ENCODE measurements at places on chromosomes 2 and 18.

DNA sequence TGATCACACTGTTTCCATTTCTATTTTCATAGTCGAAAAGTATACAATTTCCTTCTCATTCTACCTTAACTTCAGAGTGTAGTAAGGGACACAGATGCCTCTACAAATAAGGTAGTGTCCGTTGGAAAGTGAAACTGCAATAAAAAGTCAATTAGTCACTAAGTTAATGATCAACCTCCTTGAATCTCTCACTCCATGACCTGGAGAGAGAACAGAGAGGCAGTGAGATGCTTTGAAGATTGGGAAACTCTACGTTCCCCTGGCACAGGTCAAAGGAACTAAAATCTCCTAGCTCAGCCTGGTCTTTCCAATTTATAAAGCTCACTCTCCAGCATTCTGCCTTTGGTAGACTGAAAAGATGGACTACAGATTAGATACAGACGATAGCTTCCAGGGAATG, 153.8 kb upstream of the ACAA2 start:
- no peak for DNase-seq

DNA sequence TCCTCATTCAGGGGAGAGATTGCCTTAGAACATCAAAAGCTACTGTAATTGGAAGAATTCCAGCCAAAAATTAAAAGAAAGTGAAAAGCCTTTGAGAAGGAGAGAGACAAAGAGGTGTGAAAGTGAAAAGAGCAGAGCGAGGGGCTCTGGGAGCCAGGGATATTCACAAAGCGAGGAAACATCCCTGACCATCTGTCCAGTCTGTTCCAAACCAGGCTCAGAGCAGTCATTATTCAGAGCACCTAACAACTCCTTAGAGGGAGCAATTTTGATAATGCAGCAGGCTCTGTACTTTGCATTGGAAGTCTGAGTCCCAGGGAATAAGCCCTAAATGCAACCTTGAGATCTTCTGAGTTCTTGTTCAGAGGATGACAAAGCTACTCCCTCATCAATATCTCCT, 119.1 kb upstream of the LYPD1 start:
- no peak for DNase-seq

DNA sequence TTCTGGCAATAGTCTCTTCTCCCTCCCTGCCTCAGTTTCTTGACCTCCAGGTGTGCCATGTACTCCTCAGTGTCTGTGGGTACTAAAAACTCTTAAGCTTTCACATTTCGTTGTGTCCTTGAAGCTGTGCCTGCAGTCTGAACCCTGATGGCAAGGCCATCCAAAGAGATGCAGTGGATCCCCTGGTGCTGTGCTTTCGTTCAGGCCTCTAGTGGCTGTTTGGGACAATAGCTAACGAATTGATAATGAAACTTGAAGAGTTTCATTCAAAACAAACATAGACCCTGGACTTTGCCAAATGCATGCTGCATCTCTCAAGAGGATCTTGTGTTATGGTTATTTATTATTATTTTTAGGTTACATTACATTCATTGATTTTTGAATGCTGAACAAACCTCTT, 523.1 kb upstream of the FSIP2 start:
- DNase-seq = no peak

- DNase-seq = no peak
Observed at GRCh38 chr2:137523931-137524330, 440.3 kb upstream of the HNMT start.

DNA sequence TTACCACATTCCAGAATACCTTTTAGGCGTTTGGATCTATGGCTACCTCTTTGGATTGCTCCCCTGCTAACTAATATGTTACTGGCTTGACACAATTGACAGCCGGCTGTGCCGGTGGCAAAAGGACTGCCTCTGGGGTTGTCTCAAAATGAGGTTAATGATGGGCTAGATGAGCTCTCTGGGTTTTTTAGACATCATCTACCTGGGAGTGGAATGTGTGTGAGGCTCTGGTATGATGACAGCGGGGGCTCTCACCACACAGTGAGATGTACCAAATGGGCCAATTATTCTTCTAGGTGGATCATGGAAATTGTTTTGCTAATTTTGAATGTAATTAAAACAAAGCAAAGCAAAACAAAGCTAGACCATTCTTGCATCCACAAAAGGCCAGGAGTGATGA, 391.1 kb upstream of the SPRED2 start:
- no peak for DNase-seq

DNA sequence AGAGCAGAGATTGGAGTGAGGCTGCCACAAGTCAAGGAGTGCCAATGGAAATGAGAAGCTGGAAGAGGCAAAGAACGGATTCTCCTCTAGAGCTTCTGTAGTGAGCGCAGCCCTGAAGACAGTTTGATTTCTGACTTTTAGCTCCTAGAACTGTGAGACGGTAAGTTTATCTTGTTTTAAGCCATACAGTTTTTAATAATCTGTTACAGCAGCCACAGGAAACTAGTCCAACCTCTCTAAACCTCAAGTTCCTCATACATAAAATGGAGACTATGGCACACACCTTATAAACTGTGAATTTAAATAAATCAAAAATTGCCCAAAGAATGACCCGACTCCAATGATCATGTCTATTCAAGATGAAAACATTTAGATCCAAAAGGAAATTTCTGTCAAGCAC, 596.5 kb downstream of the BCL11A start:
- no peak for DNase-seq

GRCh38 chr18:63258749-63259566, 60.6 kb downstream of the BCL2 start:
- DNase-seq = no peak

- no peak for DNase-seq
Observed at GRCh38 chr2:50748671-50749070, 283.3 kb downstream of the NRXN1 start.

DNA sequence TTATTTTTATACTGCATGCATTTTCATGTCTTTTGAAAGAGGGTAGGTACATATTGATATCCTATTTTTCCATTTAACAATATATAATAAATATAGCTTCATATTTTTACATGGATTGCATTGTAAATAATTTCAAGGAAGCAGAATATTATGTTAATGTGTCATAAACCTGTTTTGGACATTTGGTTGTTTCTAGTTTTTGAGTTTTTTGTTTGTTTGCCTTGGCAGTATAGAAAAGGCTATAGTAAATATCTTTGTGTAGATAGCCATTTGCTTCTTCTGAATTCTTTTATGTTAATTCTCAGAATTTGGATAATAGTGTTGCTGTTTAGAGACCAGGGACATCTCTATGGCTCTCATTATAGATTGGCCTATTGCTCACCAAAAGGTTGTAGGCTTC, 645.2 kb downstream of the SLC4A3 start:
- no peak for DNase-seq

DNA sequence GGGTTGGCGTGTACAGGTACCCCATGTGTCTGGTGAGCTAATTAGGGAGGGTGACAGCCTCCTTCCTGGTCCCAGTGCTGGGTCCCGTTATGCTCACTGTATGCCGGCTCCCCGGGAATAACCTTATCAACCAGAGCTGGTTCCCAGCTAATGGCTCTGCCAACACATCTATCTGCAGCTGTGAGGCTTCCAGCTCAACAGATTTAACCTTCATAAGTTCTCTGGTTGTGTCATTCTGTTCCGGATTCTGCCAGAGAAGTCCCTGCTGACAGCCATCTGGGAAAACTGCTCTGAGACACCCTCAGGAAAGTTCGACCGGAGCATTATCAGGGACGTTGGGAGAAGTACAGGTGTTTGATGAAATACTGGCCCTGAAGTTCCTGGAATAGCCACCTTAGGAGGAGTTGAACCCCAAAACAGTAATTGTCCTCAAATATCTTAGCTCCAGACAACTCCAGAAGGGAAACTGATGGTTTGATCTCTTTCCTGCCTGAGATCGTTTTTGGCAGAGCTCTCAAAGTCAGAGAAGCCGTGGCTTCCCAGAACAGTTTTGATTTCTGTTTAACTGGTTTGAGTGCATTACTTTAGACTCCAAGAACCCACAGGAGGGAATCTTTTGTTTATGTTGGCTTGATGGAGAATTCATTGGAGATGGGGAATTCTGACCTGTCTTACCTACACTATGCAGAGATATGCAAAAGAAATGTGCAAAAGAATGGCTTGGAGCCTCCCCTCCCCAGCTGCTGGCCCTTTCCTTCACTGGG, 39.4 kb upstream of the TXNDC2 start:
- DNase-seq = no peak

DNA sequence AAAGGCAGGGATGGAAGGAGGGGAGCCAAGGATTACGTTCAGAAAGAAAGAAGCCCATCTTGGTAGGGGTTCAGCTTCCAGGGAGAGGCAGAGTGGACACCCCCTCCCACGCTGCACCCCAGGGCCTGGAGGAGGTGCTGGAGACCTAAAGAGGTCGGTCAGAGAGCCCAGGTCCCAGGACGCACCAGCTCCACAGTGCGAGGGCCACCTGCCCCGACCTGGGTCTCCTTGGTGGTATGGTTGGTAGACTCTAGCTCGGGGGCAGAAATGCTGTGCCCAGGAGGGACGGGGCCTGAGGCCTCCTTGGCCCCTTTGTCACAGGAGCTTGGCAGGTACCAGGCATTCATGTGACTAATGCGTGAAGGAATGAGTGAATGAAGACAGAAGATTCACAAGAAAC, 87.1 kb upstream of the RAB6C start:
- DNase-seq = no peak

- DNase-seq = no peak
Observed at GRCh38 chr2:241780939-241781569, 4.4 kb downstream of the GAL3ST2 start.

DNA sequence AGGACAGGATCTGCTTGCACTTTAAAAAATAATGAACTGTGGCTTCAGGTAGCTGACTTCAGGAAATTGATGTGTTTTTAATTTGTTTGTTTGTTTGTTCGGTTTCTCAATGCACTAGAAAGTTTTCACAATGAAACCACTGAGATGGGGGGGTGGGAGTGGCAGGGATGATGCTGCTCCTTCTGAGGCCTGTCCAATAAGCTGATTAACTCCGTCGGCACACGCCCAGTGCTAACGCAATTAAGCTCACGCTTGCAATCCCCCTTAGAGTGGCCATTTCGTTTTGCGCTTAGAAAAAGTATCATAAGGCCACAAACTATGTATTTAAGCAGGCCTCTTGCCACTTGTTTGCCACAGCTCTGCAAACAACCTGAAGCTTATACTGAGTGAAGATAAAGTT, 12.5 kb upstream of the GPR39 start:
- DNase-seq = no peak

DNA sequence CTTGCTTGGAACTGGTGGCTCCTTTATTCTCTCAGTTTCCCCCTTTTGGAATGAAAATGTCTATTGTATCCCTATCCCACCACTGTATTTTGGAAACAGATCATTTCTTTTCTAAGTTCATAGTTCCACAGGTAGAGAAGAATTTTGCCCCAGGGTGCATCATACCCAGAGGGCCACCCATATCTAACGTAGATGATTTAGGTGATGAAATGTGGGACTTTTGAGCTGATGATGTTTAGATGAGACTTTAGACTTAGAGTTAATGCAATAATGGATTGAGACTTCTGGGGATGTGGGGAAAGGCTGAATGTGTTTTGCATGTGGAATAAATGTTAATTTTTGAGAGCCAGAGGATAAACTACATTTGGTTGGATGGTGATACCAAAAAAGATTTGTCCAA, 107.9 kb upstream of the CYP26B1 start:
- DNase-seq = no peak

GRCh38 chr2:11254100-11254536, 90.3 kb downstream of the ROCK2 start:
- no peak for DNase-seq

DNA sequence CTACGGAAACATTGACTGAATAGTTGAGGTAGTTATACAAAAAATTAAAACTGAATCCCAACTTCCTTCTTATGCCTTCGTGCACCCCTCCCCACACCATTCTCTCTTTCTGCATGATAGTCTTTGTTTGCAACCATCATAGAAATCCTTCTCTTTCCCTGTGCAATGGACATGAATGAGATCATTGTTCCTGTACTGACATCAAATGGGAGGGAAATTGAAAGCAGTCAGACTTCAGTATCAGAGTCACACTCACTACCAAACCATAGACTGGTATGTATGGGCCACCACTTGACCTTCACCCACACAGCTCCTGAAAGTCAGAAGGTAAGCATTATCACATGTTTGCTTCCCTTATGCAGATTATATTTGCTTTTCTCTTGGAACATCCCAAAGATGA, 782.8 kb downstream of the BCL11A start:
- DNase-seq = no peak

Measured in T1000 (cell line).